ENCODE measurements at places on chromosomes 5 and 9.

- DNase-seq: no peak
Measured at GRCh38 chr9:99336005-99336404, 113.9 kb downstream of the SEC61B start.

- DNase-seq: no peak
Measured at GRCh38 chr5:43609752-43610151, 6.8 kb downstream of the NNT start.

DNA sequence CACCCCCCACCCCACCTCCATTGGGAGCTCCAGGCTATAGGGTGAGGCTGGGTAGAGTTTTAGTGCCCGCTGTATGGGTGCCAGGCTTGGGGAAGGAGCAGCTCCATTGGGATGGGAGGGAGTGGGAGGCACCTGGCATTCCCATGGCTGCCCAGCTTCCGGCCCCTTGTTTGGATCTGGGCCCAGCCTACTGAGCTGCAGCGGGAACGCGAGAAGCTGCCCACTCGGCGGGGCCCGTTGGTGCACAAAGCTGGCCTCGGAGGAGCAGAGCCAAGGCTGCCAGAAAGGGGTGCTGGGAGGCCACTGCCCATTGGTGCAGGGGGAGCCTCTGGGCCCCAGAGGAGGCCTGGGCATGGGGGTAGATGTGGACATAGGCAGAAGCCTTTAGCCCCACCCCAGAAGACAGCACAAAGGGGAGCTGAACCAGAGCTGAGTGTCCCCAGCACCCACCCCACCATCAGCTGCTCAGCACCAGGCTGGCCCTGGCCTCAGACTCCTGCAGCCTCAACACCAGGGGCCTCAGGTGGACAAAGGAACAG is 4.4 kb downstream of the LCN9 start:
- no peak for DNase-seq

GRCh38 chr5:68012429-68012828 is 203.1 kb upstream of the PIK3R1 start:
- DNase-seq: no peak

- DNase-seq: no peak
Measured at GRCh38 chr5:128192368-128192767, 108.8 kb downstream of the SLC12A2 start.

GRCh38 chr5:43675357-43675756 is 72.4 kb downstream of the NNT start:
- DNase-seq: no peak

GRCh38 chr5:62137628-62138027 is 168.4 kb upstream of the KIF2A start:
- DNase-seq: no peak

GRCh38 chr5:118466418-118466817 is 521.9 kb downstream of the DTWD2 start:
- no peak for DNase-seq

GRCh38 chr5:157266286-157267007 is 524 bp downstream of the CYFIP2 start:
- DNase-seq: no peak

DNA sequence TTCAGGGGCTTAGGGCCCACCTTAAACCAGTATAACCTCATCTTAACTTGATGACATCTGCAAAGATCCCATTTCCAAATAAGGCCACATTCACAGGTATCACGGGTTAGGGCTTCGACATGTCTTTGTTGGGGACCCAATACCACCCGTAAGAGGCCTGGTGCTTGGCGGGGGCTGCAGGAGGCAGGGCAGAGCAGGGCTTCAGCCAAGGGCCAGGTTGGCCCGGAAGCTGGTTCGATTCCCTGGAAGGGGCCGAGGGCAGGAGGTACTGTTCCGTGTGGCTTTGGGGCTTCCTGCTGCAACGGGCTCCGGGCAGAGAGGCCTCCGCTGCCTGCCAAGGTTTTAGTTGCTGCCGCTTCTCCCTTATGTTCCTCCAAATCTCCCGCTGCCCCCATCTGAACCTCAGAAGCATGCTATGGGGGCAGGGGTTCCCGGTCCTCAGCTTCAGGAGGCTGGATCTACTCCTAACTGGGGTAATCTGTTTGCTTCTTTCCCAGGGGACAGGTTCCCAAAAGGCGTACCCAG is 29.8 kb downstream of the MED10 start:
- DNase-seq: no peak

DNA sequence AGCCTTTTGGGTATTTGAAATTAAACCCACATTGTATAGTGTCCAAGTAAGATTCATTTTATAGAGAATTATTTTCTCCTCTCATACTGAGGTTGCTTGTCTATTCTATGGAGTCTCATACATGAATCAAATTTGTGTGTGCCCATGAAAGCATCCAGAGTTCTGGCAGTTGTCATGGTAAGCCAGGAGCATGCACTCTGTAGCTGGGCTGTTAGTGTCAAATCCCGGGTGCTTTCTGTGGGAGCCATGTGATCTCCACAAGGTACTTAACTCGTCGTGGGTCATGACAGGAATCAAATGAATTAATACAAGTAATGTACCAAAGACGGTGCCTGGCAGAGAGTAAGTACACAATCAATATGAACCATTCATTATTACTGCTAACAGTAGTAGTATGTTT is 58.7 kb downstream of the FBXL7 start:
- no peak for DNase-seq

DNA sequence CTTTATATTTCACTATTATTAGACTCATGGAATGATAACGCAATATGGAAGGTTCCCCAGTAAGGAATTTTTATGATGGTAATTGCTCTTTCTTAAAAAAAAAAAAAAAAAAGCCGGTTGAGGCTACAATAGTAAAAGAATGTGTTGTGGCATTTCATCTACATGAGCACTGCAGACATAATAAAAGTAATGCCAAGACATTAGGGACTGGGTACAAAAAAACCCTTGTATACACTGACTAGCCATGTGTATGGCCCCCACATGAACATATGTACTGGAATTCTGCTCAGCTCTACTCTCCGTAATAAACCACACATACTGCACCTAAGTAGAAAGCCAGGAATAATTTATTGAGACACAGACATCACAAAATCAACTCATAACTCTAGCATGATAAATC is 218.4 kb downstream of the ADAMTS6 start:
- no peak for DNase-seq

DNA sequence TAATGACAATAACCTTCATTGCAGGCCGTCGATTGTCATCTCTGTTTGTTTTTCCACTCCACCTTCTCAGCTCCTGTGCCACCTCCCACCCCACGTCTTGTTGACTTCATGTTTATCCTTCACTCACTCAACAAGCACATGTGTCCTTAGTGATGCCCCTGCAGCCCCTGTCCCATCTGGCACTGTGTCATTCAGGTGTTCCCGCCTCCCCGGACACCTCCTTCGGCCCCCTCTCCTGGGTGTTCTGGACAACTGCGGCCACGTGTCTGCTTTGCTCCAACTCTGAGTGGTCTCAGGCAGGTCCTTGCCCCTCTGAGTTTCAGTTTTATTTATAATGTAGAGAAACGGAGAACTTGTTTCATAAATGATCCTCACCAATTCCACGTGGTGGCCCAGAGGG is 91.0 kb upstream of the COL5A1 start:
- no peak for DNase-seq

DNA sequence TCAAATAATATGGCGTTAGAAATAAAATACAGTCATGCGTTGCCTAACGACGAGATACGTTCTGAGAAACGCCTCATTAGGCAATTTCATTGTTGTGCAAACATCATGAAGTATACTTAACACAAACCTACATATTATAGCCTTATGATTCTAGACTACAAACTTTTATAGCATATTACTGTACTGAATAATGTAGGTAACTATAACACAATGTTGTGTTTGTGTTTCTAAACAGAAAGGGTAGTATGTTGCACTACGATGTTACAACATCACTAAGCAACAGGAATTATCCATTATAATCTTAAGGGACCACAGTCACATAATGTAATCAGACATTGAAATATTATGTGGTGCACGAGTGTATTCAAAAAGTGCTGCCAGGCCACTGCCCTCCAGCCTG is 3.0 kb upstream of the SMC2 start:
- DNase-seq: no peak

DNA sequence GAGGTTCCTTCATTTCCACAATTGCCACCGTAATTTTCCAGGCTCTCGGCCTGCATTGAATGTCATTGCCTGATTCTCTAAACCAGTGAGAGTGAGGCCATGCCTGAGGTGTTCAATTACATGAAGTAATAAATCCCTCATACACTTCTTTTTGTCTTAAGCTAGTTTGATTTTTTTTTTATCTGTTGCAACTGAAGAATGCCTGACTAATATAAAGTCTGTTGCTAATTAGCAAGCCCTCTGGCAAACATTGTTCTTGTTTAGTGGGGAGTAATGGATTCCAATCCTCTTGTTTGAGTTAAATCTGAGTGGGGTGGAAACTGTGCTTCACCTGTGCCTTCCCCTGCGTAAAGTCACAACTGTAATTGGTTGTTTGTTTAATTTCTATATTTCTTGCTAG is 338.1 kb upstream of the ATP10B start:
- no peak for DNase-seq

DNA sequence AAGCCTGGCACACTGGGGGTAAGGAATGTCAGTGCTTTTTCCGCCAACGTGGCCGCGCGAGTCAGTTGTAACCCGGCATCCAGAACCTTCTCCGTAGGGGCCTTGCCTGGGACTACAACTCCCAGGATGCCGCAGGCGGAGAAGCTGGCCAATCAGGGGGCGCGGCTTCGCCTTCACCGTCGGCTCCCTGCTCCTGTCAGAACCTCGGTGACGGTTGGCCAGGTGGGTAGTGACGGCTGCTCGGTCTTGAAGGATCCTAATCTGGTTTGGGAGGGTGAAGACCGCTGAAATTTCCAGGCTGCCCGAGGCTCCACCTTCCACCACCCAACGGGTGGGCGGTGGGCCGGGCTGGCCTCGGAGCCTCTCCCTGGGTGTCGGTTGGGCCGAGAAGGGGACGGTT is at the start of gene C5orf58:
Gene C5orf58 (plus strand): TSS at position 200 of the 400 bp plus-strand sequence. CDS start 1,992 bp downstream, outside the sequence.
- no peak for DNase-seq

DNA sequence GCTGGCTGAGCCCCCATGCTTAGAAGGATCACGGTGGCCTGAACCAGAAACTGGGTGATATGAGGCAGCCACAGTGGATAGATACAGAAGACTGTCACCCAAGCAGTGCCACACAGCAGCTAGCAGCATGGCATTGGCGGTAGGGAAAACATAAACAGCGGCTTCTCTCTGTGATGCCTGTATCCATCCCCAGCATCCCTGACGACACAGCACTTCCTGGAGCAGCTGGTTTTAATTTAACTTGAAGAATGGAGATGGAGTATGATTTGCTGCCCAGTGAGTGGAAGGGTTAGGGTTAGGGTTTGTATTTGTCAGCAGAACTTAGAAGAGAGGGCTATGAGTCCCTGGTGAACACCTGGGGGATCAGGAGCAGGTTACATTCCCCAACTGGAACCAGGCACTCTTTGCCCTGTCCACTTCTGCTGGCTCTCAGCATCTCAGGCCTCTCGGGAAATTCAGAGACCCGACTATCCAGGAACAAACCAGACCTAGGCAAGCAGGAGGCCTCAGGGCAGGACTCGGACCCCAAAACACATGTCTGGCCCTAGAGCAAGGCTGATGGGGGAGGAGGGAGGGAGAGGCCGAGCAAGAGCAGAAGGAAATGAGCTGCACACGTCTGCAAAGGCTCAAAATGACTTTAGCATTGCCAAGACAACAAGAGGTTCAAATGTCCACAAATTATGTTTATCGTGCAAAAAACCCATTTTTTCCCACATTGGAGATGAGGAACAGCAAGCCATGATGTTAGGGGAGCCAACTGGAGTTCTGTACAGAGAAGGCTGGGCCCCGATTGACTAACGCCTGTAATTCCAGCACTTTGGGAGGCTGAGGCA is 6.5 kb upstream of the GGTA1 start:
- DNase-seq: no peak

GRCh38 chr9:133115604-133116345 is 5.3 kb downstream of the RALGDS start:
- peak; percentile 80 for DNase-seq

- no peak for DNase-seq
Measured at GRCh38 chr5:178787889-178788288, 57.4 kb upstream of the ZNF354A start.

GRCh38 chr5:141186897-141187512 is at the start of gene PCDHB9:
TSS of gene PCDHB9 (plus strand) at chr5:141187161. CDS start at chr5:141187319, 158 bp downstream.
- DNase-seq: no peak

DNA sequence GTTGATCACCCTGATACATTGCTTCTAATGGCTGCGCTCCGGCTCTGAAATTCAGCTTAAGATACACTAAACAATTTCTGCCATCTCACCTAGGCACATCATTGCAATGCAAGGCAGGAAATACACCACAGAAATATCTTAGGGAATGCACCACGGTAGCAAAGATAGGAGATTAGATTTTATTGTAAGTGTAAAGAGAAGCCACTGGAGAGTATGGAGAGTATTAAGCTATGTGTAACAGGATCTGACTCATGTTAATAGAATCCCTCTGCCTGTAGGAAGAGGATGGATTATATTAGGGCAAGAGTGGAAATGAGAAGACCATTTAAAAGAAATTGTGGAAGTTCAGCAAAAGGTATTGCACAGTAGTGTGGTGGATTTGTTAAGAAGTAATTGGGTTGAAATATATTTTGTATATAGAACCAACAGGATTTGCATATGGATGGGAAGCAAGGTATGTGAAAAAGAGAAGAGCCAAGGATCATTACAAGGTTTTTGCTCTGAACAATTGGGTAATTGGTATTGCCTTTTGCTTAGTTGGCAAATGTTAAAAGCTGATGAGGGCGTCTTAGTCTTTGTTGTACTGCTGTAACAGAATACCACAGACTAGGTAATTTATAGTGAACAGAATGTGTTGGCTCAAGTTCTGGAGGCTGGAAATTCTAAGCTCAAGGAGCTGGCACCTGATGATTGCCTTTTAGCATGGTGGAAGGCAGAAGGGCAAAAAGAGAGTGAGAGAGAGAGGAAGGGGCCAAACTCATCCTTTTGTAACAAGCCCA is 636.1 kb downstream of the PSAT1 start:
- no peak for DNase-seq

DNA sequence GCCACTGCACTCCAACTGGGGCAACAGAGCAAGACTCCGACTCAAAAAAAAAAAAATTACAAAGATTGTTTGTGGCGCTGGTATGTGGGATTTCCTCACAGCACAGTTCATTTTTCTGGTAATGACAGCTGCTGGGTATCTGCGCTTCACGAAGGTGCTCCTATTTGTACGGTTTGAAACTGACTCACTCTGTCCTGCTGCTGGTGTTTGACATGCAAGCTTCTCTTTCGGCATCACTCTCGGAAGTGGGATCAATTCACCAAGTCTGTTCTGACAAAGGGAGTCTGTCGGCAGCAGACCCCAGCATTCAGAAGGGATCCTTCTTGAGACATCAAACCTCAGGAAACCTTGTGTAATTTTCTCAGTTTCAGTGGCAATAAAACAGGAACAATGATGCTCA is 26.3 kb downstream of the MAML1 start:
- no peak for DNase-seq

GRCh38 chr9:95954940-95955339 is 79.4 kb downstream of the ERCC6L2 start:
- no peak for DNase-seq

Measured in T-helper 2 cell treated with Interferon-gamma antibody and Interleukin-4, amounts not matched to agents 5 μg/mL and 100 μg/mL, for 36 hours (primary cell).